ENCODE measurements at places on chromosomes 5 and 9. TPM values are rescaled to one million over a fixed set of nuclear protein-coding genes. Genes with fewer than 3 reads are reported as not detected.

The MXD3 gene
- 15.7 TPM for total RNA-seq

The DRD1 gene
- total RNA-seq: not detected

The LOX gene
- total RNA-seq: 324 TPM

The WNT8A gene
- total RNA-seq: not detected

The RANBP3L gene
- not detected for total RNA-seq

The AKNA gene
- 2.1 TPM for total RNA-seq

The FCN2 gene
- not detected for total RNA-seq

The N4BP3 gene
- 0.85 TPM for total RNA-seq

The TNFSF8 gene
- total RNA-seq: not detected

The PDE6A gene
- total RNA-seq: not detected

The AIF1L gene
- 0.58 TPM for total RNA-seq
